ENCODE measurements at places on chromosomes 12 and 14. TPM values are rescaled to one million over a fixed set of nuclear protein-coding genes. Genes with fewer than 3 reads are reported as not detected.

The KRT78 gene
- not detected for total RNA-seq

- no peaks in the 10 kb centered on the region for H3K27me3 ChIP-seq
- H3K4me1 ChIP-seq: no peaks in the 10 kb centered on the region
- no peak overlapping the region for H3K4me3 ChIP-seq
- DNase-seq: no peak
- no peak overlapping the region for H3K27ac ChIP-seq
Measured at GRCh38 chr12:83092606-83093005, 405.9 kb downstream of the TMTC2 start.

- peak overlapping the region; percentile 72 for H3K4me3 ChIP-seq
- peaks cover 21% of the 10 kb centered on the region for H3K4me1 ChIP-seq
- no peak for DNase-seq
- H3K27me3 ChIP-seq: no peaks in the 10 kb centered on the region
- no peaks in the 10 kb centered on the region for H3K36me3 ChIP-seq
Measured at GRCh38 chr12:12267742-12268200, 927 bp upstream of the LRP6 start.

The SLC6A13 gene
- total RNA-seq: 0.09 TPM

The SLC4A8 gene
- total RNA-seq: 2.0 TPM

DNA sequence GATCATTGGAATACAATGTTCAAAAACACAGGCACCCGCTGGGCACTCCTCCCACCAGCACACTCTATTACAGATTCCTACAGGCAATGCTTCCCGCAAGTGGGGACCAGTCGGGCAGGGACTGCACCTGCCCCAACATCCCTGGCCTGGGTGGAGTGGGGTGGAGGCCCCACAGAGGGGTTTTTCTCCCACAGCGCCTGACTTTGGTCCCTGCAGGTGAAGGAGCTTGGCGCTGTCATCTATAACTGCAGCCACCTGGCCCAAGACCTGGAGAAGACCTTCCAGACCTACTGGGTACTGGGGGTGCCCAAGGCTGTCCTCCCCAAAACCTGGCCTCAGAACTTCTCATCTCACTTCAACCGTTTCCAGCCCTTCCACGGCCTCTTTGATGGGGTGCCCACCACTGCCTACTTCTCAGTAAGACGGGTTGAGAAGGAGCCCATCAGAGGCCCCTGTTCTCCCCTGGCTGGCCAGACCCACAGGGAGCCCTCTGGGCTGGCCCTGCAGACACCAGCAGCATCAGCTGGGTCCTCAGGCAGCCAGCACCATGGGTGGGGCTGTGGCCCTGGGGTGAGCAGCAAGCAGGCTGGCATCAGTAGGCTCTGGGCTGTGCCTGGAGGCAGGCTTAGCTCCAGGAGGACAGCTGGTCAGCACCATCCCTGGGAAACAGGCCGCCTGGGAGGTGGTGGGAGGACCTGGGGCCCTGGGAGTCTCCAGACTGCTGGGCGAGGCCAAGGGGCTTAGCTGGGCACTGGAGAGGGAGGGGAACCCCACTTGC, 6.0 kb downstream of the PLD4 start:
- no peaks in the 10 kb centered on the region for H3K4me1 ChIP-seq
- DNase-seq: no peak
- H3K4me3 ChIP-seq: no peak overlapping the region
- no peak overlapping the region for H3K27ac ChIP-seq
- H3K36me3 ChIP-seq: no peaks in the 10 kb centered on the region
- no peaks in the 10 kb centered on the region for H3K27me3 ChIP-seq

The RNASE2 gene
- not detected for total RNA-seq

GRCh38 chr14:96206461-96206860, 1.8 kb downstream of the BDKRB2 start:
- H3K36me3 ChIP-seq: no peaks in the 10 kb centered on the region
- H3K4me1 ChIP-seq: no peaks in the 10 kb centered on the region
- H3K27ac ChIP-seq: no peak overlapping the region
- peaks cover 12% of the 10 kb centered on the region for H3K27me3 ChIP-seq
- no peak overlapping the region for H3K4me3 ChIP-seq
- no peak for DNase-seq

- H3K4me1 ChIP-seq: no peaks in the 10 kb centered on the region
- H3K27ac ChIP-seq: no peak overlapping the region
- no peaks in the 10 kb centered on the region for H3K36me3 ChIP-seq
- DNase-seq: no peak
- no peaks in the 10 kb centered on the region for H3K27me3 ChIP-seq
Measured at GRCh38 chr14:66483322-66483721, 2.8 kb upstream of the CCDC196 start.

The PPFIA2 gene
- total RNA-seq: not detected

- DNase-seq: no peak
- H3K4me1 ChIP-seq: peaks cover 31% of the 10 kb centered on the region
- H3K27me3 ChIP-seq: no peaks in the 10 kb centered on the region
- no peak overlapping the region for H3K4me3 ChIP-seq
Measured at GRCh38 chr14:105422695-105423487, 3.3 kb downstream of the MTA1 start.

DNA sequence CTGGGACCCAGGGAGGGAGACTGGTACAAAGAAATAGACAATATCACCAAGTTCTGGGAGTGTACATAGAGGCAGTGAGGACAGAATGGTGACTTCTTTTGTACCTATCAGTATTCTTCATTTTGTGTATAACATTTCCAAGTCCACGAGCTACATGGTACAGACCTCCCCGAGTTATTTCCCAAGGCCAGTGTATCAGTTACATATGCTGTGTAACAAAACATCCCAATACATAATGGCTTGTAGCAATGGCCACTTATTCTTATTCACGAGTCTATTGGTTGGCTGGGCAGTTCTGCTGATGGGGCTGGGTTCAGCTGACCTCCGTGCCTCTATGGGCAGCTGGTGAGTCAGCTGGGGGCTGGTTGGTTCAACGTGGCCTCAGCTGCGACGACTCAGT, 98.7 kb upstream of the RFLNA start:
- no peak overlapping the region for H3K27ac ChIP-seq
- H3K36me3 ChIP-seq: no peaks in the 10 kb centered on the region
- H3K4me3 ChIP-seq: no peak overlapping the region
- no peaks in the 10 kb centered on the region for H3K27me3 ChIP-seq

GRCh38 chr14:50972734-50973133, 28.5 kb upstream of the PYGL start:
- no peaks in the 10 kb centered on the region for H3K4me1 ChIP-seq
- H3K36me3 ChIP-seq: no peaks in the 10 kb centered on the region
- H3K4me3 ChIP-seq: no peak overlapping the region

DNA sequence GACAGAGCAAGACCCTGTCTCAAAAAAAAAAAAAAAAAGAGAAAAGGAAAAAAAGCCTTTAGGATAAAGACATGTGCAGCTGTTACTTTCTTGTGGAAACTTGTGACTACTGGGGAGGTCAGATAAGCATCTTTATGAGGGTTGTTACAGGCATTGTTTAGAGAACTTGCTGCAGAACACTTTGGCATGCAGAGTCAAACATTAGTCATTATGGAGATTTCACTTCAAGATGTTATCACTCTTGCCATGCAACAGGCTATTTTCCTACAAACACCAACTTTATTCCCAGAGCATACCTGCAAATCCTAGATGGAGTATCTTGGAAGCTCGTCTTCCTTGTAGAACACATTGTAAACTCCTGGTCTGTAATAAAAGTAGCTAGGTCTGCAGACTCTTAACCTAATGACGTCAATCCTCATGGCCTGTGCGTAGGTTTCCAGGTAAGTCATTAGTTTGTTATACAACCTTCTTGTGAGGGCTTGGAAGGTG, 36.3 kb upstream of the WDR89 start:
- H3K27ac ChIP-seq: no peak overlapping the region
- no peaks in the 10 kb centered on the region for H3K4me1 ChIP-seq
- no peak for DNase-seq
- no peak overlapping the region for H3K4me3 ChIP-seq
- no peaks in the 10 kb centered on the region for H3K36me3 ChIP-seq
- no peaks in the 10 kb centered on the region for H3K27me3 ChIP-seq

GRCh38 chr12:109126784-109127183, 10.4 kb downstream of the ACACB start:
- no peaks in the 10 kb centered on the region for H3K36me3 ChIP-seq
- no peaks in the 10 kb centered on the region for H3K4me1 ChIP-seq
- no peaks in the 10 kb centered on the region for H3K27me3 ChIP-seq
- no peak for DNase-seq
- no peak overlapping the region for H3K27ac ChIP-seq
- no peak overlapping the region for H3K4me3 ChIP-seq

DNA sequence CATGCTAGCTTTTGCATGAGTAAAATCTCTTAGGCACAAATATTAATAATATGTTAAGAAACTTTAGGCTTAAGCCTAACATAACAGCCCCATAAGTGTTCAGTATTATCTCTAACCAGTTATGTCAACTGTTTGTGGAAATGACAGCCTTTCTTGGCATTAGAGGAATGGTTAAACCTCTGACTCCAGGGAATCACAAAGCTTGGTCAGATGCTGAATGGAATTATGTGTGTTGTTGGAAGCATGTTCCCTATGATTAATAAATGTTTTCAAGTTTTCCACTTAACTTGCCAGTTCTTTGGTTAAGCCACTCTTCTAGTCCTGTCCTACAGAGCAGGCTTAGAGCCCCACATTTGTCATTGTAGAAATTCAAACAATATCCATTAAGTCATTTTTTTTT, 17.0 kb downstream of the PSEN1 start:
- H3K4me3 ChIP-seq: no peak overlapping the region
- H3K4me1 ChIP-seq: no peaks in the 10 kb centered on the region
- H3K27ac ChIP-seq: no peak overlapping the region
- peaks cover 9% of the 10 kb centered on the region for H3K36me3 ChIP-seq
- no peak for DNase-seq

GRCh38 chr14:54502602-54503001, 7.1 kb upstream of the CGRRF1 start:
- no peaks in the 10 kb centered on the region for H3K36me3 ChIP-seq
- H3K4me3 ChIP-seq: no peak overlapping the region
- DNase-seq: no peak
- H3K27me3 ChIP-seq: no peaks in the 10 kb centered on the region
- no peaks in the 10 kb centered on the region for H3K4me1 ChIP-seq

GRCh38 chr14:33348510-33348909, 409.8 kb downstream of the NPAS3 start:
- no peak for DNase-seq
- H3K36me3 ChIP-seq: no peaks in the 10 kb centered on the region
- no peak overlapping the region for H3K4me3 ChIP-seq
- H3K27ac ChIP-seq: no peak overlapping the region
- no peaks in the 10 kb centered on the region for H3K27me3 ChIP-seq

DNA sequence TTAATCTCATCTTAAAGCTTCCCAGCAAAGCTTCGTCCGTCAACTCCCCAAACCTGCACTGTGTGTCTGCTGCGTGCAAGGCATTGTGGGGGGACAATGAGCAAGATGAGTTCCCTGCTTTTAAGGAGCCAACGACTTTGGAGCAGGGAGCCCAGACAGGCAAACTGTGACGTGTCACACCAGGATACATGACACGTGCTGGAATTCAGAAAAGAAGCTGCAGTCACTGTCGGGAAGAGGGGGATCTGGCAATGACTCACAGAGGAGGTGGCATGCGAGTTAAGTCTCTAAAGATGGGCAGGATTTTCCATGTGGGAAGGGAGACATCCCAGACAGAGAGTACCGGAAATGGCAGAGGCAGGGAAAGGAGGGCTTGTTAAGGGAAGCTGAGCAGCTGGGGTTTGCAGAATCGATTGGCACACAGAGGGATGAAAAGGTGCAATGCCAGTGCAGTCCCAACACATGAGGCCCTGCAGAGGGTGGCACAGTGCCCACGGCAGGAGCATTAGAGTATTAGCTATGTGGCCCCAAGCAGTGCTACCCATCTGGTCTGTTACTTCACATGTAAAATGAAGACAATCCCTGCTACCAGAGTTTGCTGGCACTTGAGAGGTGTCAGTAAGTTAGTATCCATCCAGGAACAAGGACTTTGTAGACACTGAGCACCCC, 52.9 kb downstream of the SETD3 start:
- no peaks in the 10 kb centered on the region for H3K27me3 ChIP-seq
- H3K4me1 ChIP-seq: no peaks in the 10 kb centered on the region
- DNase-seq: no peak
- no peak overlapping the region for H3K4me3 ChIP-seq
- peaks cover 9% of the 10 kb centered on the region for H3K36me3 ChIP-seq

DNA sequence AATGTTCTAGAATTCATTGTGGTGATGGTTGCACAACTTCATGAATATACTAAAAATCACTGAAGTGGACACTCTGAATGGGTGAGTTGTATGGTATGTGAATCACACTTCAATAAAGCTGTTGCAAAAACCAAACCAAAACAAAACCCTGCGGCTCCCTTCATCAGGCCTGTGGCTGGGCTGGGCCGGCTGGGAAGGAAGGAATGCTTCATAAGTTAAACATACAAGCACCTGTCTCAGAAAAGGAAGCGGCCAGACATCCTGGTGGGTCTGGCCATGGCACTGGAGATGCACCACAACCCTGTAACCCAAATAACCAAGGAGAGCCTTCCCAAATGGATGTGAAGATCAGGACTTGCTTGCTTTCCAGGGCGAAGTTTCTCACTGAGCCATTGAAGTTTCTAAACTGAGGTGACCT, 34.9 kb downstream of the TTC7B start:
- H3K4me1 ChIP-seq: no peaks in the 10 kb centered on the region
- H3K27me3 ChIP-seq: no peaks in the 10 kb centered on the region
- H3K36me3 ChIP-seq: no peaks in the 10 kb centered on the region
- no peak overlapping the region for H3K27ac ChIP-seq
- no peak for DNase-seq
- H3K4me3 ChIP-seq: no peak overlapping the region

DNA sequence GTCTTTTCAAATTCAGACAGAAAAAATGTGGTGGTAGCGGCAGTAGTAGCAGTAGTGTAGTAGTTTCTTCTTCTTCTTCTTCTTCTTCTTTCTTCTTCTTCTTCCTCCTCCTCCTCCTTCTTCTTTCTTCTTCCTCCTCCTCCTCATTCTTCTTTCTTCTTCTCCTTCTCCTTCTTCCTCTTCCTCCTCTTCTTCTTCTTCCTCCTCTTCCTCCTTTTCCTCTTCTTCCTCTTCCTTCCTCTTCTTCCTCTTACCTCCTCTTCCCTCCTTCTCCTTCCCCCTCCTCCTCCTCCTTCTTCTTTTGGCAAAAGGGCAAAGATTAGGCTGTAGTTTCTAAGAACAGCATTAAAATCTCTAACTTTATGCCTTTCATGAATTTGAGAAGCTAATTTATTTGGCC, 59.6 kb upstream of the INSM2 start:
- H3K27me3 ChIP-seq: no peaks in the 10 kb centered on the region
- no peak overlapping the region for H3K27ac ChIP-seq
- H3K4me3 ChIP-seq: no peak overlapping the region
- no peaks in the 10 kb centered on the region for H3K4me1 ChIP-seq

The OLR1 gene
- 0.42 TPM for total RNA-seq

- no peak for DNase-seq
- peak within 1 kb of the TSS; percentile 22 for H3K4me3 ChIP-seq
- H3K27ac ChIP-seq: no peak within 1 kb of the TSS
- H3K4me1 ChIP-seq: peaks cover 12% of the 10 kb centered on the region
Measured at GRCh38 chr12:79690638-79691510, at the start of gene PAWR. Gene PAWR (minus strand): TSS chr12:79690964. CDS start chr12:79690244, 720 bp downstream.

- H3K27me3 ChIP-seq: no peaks in the 10 kb centered on the region
- no peak for DNase-seq
- H3K27ac ChIP-seq: no peak overlapping the region
- no peaks in the 10 kb centered on the region for H3K36me3 ChIP-seq
Measured at GRCh38 chr12:80794551-80794950, 77.8 kb downstream of the MYF5 start.
